Central memory CD8-positive, alpha-beta T cell (primary cell): ENCODE measurements at places on chromosomes 13 and 19.

GRCh38 chr13:21465710-21466160 lies 6.6 kb upstream of the ZDHHC20 start:
- no peak for DNase-seq

DNA sequence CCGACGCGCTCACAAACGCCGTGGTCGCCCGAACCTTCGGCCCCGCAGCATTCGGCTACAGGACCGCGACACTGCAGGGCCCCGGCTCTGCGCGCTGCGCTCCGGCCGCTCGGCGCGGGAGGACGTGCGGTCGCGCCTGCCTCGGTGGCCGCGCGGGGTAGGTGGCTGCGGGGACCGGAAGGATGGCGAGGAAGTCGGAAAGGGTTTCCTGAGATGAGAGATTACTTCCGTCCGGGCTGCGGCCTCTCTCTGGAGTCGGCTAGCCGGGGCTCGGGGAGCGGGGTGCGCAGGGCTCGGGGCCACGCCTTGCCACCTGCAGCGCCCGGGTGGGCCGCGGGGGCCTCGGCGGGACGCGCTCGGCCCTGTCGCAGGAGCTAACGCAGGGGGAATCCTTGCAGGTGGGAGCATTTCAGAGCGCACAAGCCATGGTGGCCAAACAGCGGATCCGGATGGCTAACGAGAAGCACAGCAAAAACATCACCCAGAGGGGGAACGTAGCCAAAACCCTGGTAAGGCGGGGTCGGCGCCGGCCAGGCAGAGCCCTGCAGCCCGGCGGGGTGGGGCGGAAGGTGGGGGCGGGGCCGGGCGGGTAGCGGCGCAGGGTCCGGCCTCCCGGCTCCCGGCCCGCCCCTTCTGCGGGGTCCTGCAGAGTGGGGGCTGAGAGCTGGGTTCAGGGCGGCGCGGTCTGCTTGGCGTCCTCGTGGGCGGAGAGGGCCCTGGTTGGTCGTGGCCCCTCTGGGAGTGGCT lies at the start of gene SERP2:
Gene SERP2, plus strand, starts transcription at position 224 of the 747 bp plus-strand sequence. Its CDS starts 202 bp downstream, at position 426.
- DNase-seq, result no peak

GRCh38 chr13:19181621-19182485 lies at the start of gene TUBA3C:
TUBA3C (minus strand) TSS chr13:19181824; CDS start chr13:19181747, 77 bp downstream.
- no peak for DNase-seq

DNA sequence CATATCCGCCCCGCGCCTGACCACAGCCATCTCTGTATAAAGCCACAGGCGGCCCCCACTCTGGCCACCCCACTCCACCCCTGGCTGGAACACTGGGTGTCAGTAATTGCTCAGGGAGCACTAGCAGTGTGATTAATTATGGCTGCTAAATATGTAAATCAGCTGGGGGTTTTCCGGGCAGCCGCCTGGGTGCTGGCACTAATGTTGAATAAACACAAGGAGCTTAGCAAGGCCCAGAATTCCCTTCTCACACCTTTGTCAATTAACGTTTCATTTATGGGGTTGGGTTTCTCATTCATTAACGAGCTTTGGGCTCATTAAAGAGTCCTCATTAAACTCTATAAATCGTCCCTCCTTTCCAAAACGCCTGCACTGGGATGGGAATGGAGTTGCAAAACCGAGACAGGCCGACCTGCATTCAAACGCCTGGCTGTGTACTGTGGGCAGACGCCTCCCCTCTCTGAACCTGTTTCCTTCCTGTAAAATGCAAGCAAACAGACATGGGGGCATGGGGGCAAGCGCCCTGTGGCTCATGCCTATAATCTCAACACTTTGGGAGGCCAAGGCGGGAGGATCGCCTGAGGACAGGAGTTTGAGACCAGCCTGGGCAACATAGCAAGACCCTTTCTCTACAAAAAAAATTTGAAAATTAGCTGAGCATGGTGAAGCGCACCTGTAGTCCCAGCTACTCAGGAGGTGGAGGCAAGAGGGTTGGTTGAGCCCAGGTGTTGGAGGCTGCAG lies 17.7 kb upstream of the OLFM2 start:
- DNase-seq, result no peak

GRCh38 chr19:11378319-11379189 lies 4.1 kb downstream of the SWSAP1 start:
- DNase-seq, result no peak

DNA sequence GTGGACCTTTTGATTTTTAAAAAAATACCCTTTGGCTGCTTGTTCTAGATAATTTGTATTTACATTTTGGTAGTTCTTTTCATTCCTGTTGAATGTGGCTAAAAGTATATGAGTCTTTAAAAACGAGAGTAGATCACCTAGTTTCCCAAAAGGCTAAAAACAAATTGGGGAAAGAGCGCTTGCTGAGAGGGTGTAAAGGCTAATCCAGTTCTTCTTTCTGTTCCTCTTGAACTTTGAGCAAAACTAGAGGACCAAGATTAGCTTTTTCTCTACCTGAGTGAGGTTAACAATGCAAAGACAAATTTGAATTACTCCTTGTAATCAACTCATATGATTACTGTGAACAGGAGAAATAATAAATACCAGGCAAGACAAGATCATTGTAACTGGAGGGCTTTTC lies 2513.2 kb downstream of the PCDH9 start:
- no peak for DNase-seq

DNA sequence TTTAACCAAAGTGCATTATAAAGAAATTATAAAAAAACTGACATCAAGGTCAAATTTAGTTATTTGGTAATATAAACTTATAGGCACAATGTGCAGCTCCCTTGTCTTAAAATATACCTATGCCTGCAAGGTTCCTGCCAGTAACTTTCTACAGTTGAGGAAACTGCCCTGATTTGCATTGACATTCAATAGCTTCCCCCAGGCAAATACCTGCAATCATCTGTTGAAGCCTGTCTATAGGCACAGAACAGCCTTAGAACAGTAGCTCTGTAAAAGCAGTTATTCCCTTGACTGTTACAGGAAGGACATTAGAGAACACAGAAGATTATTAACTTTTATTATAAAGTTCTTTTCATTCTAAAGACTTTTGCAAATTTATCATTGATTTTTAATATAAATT lies 1239.5 kb downstream of the PCDH9 start:
- no peak for DNase-seq

GRCh38 chr13:105083992-105084391 lies 1451.5 kb downstream of the EFNB2 start:
- DNase-seq, result no peak

DNA sequence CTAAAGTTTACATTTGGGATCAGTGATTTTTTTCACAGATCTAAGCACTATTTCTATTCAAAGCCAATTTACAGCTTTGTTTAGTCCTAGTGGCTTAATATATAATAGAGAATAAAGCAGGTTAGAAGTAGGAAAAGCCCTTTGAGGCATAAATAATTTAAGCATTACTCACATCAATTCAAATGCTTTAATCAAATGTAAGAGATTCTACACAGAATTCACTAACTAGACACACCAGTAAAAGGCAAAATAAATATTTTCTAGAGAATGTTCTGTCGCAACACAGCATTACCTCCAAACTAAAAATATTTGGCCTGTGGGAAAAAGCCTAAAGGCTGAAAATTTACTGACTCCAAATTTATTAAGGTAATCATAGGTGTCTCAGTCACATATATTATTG lies 31.3 kb downstream of the KCTD12 start:
- no peak for DNase-seq

- DNase-seq, result no peak
These were observed 184.9 kb downstream of the PTPRS start for GRCh38 chr19:5155586-5156210.

- no peak for DNase-seq
These were observed at the start of gene IL17D for GRCh38 chr13:20702915-20703779. IL17D (plus strand) TSS chr13:20703699; CDS start chr13:20704002, 303 bp downstream.

- no peak for DNase-seq
These were observed 306.1 kb downstream of the IRS2 start for GRCh38 chr13:109480011-109480955.

GRCh38 chr19:39671739-39672363 lies 16.1 kb downstream of the LGALS16 start:
- no peak for DNase-seq

DNA sequence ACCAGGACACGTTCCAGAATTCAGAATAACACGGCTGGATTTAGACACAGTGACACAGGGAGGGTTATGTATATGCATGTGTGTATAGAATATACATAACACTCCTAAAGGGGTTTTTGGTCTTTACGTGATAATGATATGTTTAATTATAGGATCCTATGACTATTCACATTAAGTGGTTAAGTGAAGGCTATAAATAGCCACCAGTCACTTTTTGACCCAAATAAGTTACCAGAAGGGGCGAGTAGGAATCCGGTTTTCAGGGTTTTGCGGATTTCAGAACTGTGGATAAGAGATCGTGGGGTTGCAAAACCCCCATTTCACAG lies 6.9 kb downstream of the ANGPTL6 start:
- no peak for DNase-seq

DNA sequence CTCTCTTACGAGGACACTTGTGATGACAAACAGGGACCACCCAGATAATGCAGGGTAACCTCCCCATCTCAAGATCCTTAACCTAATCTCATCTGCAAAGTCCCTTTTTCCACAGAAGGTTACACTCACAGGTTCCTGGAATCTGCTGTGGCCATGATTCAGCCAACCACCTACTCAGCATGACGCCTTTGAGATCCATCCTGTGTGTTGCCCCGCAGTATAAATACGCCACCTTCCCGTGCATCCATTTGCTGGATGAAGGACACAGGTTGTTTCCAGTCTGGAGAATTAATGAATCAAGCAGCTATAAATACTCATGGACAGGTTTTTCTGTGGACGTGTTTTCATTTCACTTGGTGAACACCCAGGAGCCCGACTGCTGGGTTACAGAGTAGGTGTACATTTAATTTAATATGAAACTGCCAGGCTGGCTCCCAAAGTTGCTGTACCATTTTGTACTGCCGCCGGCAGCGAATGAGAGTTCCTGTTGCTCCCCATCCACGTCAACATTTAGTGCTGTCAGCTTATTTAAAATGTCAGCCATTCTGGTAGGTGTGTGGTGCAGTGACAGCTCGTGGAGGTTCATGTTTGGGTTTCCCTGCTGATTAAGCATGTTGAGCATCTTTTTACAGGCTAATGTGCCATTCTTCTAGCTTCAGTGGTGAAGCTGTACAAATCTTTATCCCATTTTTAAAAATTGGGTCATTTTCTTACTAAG lies 40.2 kb downstream of the ELL start:
- no peak for DNase-seq

GRCh38 chr13:65401315-65401714 lies 1828.8 kb downstream of the PCDH9 start:
- DNase-seq, result no peak

GRCh38 chr13:30124131-30124768 lies 183.1 kb downstream of the KATNAL1 start:
- no peak for DNase-seq

- DNase-seq, result peak; percentile 48
These were observed at the start of gene TUBGCP3 for GRCh38 chr13:112587764-112588489. TUBGCP3 (minus strand) TSS chr13:112588153; CDS start chr13:112587980, 173 bp downstream.

- DNase-seq, result no peak
These were observed 254.7 kb downstream of the KLF12 start for GRCh38 chr13:73879346-73880015.

DNA sequence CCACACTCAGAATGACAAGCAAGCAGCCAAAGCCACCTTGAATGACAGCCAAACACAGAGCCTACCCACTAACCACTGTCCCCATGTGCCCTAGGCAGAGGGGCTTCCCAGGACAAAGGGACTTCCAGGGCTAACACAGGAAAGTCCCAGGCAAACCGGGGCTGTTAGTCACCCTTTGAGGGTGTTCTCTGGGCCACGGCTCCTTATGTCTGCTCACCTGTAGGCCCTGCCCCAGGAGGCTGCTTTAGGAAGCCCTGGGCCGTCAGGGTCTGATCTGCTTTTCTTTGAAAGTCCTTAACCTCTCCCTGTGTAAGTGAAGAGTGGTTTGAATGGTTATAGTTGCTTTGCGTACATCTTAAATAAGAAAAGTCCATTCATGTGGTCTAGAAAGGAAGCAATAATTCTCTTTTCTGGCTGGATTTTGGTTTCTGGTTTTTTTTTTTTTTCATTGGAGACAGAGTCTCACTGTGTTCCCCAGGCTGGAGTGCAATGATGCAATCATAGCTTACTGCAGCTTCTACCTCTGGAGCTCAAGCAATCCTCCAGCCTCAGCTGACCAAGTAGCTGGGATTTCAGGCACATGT lies 161.4 kb downstream of the EFNB2 start:
- no peak for DNase-seq

DNA sequence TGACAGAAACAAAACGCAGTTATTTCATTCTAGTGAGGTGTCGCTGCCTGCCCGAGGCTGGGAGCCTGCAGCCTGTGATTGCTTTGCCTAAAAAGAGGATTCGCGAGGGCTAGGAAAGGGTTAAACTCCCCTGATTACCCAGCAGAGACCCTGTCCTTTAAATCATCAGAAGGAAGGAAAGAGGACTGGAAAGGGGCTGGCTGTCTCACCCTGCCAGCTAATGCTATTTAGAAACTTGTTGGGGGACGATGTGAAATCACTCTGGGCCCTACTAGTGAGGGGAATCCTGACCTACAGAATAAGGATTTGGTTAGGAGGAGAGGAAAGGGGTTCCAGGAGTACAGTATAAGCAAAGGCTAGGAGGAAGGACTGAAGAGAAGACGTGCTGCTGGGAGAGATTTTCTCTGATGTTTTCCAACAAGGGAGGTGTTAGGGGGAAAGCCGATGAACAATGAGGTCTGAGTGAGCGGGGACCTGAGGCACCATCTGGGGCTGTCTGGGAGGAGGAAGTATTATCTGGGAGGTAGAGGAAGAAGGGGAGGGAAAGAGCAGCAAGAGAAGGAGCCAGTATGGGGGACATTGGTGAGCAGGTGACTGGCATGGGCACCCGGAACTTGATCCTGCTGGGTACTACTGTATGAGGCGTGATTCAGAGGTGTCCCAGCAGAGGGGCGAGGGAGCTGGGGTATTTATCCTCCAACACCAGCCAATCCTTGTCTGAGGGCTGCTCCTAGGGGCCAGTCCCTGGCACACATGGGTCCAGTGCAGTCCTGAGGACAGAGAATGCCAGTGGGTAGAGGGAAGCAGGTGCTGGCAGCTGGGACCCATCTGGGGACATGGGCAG lies 55.7 kb upstream of the PTPRS start:
- DNase-seq, result no peak

- no peak for DNase-seq
These were observed 376.4 kb downstream of the GPC6 start for GRCh38 chr13:93603043-93603442.

GRCh38 chr19:14519860-14520407 lies 1.7 kb upstream of the DNAJB1 start:
- DNase-seq, result no peak
